Anterior cingulate cortex (tissue), 58 donors: ENCODE measurements at places on chromosomes 5 and 9.

DNA sequence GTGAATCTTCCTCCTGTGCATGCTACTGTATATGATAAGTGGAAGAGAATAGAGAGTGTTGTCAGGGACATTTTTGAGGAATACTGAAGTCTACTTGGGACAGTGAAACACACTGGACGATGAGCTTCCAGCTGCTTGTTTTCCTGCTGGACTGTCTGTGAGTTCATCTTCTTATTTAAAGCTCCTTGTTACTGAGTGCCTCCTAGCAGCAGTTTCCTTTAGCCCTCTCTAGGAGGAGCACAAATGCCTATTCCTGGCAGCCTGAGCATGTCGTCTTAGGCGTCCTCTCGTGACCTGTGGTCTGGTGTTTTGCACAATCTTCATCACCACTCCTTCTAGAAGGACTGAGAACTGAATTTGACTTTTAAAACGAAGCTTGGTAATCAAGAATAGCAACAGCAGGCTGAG is 43.8 kb downstream of the ANKRD33B start:
- DNase-seq, result no peak

GRCh38 chr5:42950116-42950455 is 90.0 kb downstream of the ANXA2R start:
- DNase-seq, result no peak

GRCh38 chr9:1332156-1332555 is 282.0 kb downstream of the DMRT2 start:
- no peak for DNase-seq

DNA sequence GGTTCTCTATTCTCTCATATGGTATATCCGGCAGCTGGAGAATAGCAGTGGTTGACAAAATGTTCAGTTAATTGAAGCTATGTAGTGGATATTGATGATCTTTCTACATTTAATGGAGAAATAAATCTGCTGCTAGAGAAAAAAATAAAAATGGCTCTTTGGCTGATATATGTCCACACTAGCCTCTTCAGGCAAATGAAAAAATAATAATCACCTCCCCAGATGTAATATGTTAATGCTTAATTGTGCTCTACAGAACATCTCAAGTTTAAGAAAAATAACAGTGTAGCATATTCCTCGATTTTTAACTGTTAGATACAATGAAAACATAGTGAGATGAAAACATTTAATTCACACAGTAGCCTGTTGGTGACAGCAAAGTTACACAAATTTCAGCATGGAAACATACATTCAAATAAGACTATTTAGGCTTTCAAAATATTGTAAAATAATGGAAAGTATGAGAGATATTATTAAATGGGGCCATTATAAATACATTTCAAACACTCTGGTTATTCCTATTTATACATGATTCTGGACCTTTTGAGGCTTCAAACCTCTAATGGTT is 543.0 kb downstream of the MAT2B start:
- DNase-seq, result no peak

DNA sequence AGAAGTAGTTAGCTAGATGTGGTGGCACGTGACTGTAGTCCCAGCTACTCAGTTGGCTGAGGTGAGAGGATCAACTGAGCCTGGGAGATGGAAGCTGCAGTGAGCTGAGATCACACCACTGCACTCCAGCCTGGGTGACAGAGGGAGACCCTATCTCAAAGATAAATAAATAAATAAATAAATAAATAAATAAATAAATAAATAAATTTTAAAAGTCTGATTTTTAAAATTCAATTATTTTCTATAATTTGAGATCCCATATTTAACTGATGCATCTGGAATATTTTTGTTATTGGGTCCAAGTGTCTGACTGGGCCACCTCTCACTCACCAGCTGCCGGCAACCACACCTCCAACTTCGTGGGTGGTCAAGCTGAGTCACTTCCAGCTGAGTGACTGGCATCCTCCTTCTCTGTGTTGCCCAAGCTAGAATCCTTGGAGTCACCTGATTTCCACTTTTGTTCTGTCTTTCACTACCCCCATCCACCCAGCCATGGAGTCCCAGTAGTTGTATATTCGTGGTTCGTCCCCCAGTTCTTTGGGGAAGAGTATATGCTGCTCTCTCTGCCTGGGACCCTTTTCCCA is 70.9 kb downstream of the EGFLAM start:
- DNase-seq, result no peak

DNA sequence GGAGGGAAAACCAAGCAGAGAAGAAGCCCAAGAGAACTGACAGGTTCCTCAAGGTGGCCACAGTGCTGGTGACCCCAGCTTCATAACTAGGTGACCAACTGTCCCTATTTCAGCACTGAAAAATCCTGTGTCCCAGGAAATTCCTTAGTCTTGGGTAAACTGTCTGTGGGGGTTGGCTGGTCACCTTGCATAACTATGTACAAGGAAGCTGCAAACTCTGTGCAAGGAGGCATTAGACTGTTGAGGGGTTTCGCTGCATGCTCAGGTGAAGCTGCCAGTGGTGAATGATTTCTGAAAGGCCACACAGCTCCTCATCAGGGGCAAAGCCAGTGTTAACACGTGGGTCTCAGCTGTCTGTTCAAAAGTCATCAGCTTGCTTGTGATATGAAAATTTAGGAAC is 36.9 kb downstream of the PCSK5 start:
- no peak for DNase-seq

- DNase-seq, result no peak
These were observed 203.1 kb downstream of the SAXO1 start for GRCh38 chr9:18829873-18830272.

DNA sequence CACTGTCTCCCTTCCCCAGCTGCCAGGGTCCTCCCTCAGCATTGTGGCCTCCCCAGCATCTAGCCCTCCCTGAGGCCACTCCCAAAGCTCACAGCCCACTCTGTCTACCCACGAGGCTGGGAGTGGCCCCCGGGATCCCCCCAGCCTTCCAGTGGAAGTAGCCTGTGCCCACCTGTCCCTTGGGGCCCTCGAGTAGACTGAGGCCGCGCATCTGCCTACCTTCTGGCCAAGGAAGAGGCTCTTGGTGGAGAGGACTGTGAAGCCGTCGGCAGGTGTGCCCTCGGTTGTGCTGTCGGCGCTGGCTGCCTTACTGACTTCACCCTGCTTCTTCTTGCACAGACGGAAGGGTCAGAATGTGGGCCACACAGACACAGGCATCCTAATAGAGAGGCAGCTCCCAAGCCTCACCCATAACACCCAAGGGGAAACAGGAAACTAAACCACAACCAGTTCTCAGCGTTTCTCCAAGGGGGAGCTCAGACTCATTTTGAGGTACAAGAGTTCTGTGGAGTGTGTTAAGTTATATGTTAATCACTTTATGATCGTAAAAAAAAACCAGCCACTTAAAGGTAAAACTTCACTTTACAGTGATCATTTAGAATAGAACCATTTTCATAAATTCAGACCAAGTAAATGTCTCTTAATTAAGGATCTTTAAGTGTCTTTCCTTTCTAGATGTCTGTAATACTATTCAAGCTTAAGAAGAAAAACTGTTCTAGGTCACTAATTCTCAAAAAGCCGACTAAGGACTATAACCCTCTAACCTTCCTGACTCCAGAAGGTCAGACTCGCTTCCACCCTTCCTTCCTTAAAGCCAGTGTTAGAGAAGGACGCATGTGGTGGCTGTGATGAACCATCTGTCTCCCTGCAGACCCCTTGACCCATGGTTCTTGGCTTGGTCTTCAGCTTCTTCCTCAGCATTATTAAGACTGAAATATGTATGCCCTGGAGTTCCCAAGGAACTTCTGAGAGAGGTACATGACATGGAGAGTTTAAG is 38.5 kb downstream of the MACROH2A1 start:
- DNase-seq, result no peak

DNA sequence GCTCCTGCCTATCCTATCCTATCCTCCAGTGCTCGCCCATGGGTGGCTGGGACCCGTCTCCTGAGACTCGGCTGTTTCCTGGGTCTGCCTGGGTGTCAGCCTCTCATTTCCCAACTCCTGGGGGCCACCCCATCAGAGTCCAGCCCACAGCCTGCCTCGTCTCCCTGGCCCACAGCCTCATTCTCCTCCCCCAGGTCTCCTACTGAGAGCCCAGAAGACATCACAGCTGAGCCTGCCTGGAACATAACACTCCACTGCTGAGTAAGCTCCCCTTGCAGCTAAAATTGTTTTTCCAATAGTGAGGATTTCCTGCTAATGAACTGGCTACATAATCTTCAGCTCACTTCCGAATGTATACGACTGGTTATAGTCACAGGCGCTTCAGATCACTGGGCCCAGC is 95.3 kb downstream of the TTLL11 start:
- no peak for DNase-seq

DNA sequence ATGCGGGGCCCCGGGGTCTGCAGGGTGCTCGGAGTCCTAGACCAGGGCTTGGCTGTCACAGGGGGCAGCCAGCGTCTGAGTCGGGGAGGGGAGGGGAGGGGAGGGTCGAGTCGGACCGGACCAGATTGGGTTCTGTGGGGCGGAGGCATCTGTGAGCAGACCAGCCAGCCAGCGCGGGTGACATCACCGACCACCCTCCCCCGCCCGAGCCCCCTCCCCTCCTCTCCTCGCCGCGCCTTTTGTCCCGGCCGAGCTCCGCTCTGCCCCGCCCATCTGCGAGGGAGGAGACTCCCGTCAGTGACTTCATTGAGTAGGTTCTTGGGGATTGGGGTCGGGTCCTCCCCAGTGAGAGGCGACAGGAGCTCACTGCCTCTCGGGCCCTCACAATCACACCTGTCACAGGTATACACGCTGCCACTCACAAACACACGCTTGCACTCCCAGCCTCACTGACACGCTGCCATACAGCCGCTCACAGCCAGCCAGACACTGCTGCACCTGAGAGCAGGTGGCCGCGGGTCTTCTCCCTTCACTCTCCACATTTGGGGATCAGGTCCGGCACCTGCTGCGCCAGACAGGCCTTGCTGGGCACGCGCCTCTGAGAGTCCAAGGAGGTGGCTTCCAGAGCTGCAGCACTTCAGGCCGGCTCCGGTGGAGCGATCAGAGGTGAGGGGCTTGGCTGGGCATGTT is 546 bp downstream of the DNAJB5 start:
- no peak for DNase-seq

DNA sequence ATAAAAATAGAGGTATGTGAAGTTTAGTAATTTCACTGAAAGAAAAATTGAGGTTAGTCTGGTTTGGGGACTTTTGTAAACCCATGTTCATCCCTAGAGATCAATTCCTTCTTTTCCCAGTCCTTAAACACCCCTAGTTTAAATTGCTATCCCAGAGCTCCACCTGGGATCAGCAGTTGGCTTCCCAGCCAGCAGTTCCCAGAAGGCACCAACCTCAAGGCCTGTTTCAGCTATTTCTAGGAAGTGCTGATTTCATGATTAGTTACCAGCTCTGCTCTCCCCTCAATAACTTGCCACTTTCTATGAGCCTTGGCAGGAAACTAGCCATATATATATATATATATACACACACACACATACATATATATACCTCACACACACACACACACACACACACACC is 30.5 kb downstream of the EPB41L4B start:
- DNase-seq, result no peak

DNA sequence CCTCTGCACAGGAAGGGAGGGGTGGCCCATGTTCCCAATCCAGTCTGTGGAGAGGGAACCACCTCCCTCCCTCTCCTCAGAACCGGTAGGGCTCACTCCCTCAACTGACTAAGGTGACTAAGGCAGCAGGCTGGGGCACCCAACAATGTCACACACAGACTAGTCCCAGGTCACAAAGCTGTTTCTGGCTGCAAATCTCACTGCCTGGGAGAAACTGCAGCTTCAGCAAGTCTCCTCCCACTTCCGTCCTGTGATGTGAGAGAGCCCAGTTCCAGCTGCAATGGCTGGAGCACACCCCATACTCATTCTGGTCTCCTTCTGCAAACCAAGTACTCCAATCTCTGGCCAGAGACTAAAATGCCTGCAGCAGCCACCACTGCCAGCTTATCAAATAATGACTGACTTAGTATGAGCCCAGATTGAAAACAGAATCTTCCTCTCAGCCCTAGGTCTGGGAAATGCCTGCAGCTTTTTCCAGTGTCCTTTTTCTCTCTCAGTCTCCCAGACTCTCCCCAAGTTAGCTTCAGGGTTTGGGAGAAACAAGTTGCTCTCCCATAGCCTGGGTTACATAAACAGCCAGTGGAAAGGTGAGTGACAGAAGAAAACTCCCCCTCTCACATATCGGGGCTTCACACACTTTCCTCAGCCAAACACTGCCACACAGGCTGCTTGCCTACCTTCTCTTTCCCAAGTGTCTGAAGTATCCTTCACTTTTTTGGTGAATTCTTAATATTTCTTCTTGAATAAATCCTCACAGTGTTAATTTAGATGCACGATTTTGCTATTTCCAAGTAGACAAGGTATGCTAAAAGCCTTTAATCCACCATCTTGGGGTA is 247.4 kb upstream of the RASA1 start:
- peak; percentile 42 for DNase-seq

DNA sequence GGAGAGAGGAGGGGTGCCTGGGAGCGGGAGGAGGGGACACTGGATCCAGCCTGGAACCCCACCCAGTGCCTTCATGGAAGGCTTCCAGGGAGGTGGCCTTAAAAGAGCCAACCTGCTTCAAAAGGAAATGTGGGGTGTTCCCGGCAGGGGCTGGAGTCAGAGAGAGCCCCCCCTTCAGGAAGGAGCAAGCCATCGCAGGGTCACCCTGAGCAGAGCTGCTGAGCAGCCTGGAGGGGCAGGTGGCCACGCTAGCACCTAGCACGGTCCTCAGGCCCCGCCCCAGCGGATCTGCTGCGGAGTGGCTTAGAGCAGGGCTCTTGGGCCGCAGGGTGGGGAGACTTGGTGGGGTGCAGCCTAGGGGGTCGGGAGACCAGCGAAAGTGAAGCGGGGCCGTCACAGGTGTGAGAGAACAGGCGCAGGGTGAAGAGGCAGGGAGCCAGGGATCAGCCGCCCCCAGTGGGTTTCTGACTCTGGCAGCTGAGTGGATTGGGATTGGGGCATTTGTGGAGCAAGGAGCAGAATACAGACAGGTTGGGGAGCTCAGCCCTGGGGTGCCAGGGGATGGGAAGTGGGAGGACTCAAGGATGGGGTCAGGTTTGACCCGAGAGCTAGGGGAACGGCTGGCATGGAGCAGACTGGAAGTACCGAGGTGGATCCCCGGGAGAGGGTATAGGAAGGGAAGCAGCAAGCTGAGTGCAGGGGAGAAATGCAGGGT is 1.5 kb downstream of the LCN2 start:
- no peak for DNase-seq

DNA sequence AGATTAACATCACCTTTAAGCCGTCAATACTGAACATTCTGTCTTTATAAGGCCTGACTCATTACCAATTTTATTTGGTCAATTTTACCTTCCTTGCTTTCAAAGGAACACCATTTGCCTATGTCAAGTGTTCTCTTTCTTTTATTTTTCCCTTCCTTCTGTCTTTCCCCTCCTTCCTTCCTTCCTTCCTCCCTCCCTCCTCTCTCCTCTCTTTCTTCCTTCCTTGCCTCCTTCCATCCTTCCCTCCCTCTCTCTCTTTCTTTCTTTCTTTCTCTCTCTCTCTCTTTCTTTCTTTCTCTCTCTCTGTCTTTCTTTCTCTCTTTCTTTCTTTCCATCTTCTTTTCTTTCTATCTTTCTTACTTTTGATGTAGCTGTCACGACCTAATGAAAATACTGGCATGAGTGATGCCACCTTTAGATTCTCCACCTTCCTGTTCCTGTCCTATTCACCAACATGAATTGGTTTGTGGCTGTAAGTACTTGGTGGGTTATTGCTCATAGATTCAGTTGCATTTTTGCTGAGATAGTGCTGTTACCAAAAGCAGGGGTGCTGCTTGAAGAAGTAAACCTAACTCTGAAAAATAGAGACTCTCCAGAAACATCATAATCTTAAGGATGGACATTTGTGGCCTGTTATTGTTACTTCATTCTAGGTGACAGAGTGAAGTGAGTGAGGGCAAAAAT is 33.8 kb downstream of the DOCK8 start:
- no peak for DNase-seq
